ENCODE measurements at places on chromosomes 5 and 9.

DNA sequence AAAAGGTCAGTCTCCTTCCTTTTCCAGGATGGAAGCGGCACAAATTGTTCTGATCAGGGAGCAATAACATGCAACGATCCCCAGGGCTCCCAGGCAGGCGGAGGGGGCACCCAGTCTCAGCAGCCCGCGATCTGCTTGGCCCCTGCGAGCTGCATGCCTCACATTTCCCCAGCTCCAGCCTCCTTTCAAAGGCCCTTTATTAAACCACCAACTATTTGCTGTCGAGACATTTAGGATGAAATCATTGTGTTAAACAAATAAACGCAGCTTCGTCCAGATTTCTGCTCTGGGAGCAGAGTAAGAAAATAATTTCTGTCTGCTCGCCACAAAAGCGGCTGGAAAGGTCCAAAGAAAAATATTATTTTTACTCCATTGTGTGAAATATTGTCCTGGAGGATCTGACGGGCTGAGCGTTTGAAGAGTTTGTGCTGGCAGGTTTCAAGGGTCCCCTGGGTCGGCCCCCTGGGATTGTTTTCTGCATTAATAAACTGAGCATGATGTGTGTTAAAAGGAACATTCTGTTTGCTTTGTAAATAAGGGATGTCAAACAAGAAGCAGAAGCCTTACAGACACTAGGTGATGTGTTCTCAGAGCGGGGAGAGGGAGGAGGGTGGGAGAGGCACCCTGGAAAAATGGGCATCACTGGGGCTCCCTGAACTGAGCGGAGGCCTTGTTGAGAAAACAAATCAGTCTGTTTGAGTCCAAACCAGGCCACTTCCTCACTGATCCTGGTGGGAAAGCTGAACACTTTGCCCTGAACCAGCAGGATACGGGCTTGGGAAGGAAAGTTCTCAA, 110.1 kb downstream of the FOXD1 start:
- peak; percentile 70 for DNase-seq

DNA sequence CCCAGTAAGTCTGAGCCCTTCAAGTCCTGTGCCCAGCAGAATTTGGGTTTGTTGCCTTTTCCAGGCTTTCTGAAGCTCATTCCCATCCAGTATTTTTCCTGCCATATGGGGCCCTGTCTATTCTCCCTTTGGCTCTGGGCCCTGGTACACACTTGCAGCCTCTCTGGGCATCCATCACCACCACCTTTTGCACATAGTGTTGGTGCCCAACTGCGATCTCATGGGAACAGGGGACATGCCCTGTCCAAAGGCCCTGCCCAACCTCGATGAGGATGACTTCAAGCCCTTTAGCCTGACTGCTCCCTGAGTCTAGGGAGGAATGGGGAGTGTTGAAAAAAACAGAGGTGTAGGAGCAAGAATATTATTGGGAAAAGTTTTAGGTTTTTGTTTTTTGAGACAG, 11.5 kb downstream of the RGS3 start:
- peak; percentile 19 for DNase-seq

DNA sequence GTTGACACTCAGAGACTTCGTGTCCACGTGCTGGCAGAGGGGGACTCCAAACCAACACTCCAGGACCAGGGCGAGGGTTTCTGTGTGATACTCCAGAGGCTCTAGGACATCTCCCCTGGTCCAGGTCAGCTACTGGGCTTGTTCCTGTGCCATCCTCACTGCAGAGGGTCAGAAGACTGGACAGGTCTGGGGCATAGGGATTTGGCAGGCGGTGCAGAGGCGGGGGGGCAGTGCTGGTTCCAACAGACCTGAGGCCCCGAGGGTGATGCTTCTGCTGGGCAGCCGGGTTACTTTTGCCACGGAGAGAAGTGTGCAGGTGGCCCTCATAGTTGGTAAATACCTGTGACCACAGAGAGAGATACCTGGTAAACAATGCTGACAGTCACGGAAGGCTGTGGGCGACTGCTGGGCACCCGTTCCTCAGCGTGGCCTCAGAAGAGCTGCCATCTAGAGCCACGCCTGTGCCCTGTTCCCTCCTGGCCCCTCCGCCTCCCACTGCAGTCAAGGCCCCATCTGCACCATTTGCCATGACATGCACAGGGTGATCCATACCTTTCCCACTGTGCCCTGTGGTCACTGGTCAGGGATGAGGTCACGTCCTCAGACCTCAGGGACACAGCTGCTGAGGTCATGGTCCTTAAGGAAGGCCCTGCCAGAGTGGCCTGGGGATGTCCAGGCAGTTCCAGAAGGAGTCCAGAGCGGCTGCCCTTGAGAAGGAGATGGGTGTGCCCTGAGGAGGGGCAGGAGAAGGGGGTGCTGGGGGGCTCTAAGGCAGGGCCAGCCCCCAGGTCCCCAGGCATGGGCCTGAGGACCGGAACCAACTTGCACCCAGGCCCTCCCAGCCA, 30.0 kb downstream of the TRIP13 start:
- DNase-seq, result peak; percentile 52

DNA sequence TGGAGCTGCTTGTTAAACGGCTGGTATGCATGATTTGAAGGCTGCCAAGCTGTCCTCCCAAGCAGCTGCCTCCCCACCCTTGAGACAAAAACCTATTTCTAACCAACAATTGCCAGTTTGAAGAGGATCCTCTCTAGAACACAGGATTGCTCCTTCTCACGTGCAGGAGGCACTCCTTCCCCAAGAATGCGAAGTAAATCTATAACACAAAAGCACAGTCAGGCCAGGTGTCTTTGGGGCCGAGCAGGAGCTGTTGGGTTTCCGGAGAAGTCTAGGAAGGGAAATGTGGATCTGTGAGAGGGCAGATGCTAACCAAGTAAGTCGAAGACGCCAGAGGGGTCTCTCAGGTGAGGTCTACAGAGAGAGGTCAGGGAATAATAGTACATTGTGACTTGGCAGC, 35.4 kb upstream of the GNPDA1 start:
- no peak for DNase-seq

DNA sequence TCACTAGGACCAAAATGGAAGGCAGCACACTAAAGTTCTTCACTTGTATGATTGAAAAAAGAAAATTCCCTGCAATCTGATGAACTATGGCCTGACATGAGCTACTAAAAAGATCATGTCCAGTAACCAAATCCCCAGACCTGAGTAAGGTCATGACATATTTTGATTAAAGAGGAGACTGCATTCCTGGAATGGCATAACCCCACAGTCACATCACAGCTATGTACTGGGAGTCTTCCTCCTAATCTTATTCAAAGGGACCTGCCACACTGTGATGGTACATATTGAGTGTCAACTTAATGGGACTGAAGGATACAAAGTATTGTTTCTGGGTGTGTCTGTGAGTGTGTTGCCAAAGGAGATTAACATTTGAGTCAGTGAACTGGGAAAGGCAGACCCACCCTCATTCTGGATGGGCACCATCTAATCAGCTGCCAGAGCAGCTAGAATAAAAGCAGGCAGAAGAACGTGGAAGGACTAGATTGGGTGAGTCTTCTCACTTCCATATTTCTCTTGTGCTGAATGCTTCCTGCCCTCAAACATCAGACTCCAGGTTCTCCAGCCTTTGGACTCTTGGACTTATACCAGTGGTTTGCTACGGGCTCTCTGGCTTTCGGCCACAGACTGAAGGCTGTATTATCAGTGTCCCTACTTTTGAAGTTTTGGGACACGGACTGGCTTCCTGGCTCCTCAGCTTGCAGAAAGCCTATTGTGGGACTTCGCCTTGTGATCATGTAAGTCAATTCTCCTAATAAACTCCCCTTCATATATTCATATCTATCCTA, 345.0 kb downstream of the TMEM38B start:
- DNase-seq, result no peak

GRCh38 chr9:130925050-130925678, 13.9 kb downstream of the FIBCD1 start:
- DNase-seq, result no peak

DNA sequence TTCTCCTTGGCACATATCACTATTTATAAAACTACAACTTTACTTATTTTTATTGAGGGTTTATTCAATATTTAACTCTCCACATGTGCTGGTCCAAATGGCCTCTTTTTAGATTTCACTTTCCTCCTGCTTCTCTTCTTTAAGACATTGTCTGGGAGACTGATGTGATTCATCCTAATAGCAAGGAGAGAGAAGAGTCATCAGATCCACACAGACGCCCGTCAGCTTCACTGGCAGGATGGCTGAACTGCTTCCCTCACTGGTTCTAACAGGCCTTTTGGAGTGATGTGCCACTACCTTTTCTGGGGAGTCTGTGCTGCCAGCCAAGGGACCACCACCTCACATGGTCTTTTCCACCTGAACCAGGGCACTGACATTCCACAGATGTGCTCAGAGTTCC, 16.5 kb upstream of the ROR2 start:
- DNase-seq, result no peak

DNA sequence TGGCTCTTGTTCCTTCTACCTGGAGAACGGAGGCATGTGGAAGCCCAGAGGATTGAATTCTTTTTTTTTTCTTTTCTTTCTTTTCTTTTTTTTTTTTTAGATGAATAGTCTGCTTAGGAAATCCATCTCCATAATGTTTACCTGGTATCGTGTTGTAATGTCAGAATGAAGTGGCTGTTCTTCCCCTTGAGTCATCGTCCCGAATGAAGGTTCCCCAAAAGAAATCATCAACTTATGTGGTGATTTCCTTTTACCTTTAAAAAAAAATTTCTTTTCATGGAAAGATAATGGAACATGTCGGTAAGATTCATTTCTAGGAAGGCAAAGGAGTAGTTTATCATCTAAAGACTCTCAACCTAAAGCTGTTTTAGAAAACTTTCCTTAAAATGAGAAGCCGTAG, 59.7 kb downstream of the DOCK8 start:
- no peak for DNase-seq

DNA sequence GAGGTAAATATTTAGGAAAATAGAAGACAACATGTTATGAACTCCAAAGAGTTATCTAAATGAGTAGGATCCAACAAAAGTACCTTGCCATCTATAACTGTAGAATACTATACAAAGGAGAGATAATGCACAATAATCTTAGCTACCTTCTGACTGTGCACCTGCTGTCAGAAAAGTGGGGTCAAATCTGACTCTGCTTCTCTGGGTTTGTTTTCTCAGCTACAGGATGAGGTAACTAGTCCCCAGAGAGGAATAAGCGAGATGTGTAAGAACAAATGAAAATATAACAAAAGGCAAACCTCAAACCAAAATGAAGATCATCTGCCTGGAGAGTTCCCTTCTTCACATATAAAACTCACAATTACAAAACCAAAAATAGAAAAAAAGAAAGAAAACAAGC, 204.8 kb downstream of the DCP2 start:
- no peak for DNase-seq

GRCh38 chr5:69498384-69498783, 5.8 kb downstream of the OCLN start:
- DNase-seq, result no peak

GRCh38 chr9:129149442-129149841, 28.6 kb downstream of the IER5L start:
- no peak for DNase-seq

- DNase-seq, result no peak
Observed at GRCh38 chr5:105899726-105900125, 1771.0 kb downstream of the EFNA5 start.

All from sciatic nerve (tissue), 2 donors.